ENCODE measurements at places on chromosomes 3 and 15.

GRCh38 chr3:156978481-156978961 is 152.4 kb downstream of the LEKR1 start:
- no peak for DNase-seq

DNA sequence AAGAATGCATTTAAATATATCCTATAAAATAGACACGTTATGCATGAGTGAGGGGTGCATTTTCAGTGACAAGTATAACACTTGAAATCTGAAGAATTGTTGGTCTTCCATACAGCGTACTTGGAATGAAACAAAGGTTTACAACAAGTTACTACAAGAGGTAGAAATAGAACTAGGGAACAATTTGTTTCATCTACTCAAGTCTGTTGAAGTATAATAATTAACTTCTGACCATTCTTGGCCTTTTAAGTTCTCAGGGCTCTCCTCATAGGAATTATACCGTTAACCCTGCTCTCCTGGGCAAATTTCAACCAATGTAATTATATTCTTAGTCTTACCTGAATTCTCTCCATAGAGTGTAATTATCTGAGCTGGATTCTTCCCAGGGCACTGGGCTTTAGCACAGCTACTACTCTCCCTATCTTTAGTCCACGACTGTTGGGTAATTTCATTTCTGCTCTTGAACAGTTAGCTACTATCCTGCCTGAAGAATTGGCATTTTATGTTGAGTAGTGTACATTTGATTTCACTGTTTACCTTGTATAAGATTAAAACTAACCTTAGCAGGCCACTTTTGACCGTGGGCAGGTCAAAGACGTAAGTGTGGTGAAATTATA is 100.6 kb downstream of the UBE2E2 start:
- DNase-seq, result no peak

GRCh38 chr3:38255627-38256026 is 10.0 kb upstream of the SLC22A13 start:
- DNase-seq, result no peak

- DNase-seq, result no peak
Observed at GRCh38 chr3:196691386-196691785, 20.7 kb downstream of the CEP19 start.

GRCh38 chr15:68990231-68990991 is 24.1 kb upstream of the NOX5 start:
- DNase-seq, result no peak

DNA sequence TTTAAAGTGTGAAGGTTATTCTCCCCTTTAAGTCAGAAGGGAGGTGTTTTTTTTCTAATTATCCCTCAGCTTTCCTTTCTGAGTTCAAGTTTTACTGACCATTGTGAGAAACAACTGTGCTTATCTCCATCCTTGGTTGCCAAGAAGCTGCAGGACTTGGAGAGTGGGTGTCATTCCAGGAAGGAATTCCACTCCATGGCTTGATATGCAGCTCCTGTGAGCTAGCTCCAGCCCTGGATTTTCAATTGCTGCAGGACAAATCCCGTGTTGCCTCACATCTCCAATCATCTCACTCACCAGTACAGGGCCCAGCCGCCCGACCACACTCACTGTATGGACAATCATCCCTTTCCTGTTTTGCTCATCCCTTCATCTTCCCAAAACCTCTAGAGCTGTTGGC is 122.5 kb downstream of the IGSF11 start:
- no peak for DNase-seq

GRCh38 chr3:195105389-195105788 is 165.6 kb downstream of the XXYLT1 start:
- DNase-seq, result no peak

DNA sequence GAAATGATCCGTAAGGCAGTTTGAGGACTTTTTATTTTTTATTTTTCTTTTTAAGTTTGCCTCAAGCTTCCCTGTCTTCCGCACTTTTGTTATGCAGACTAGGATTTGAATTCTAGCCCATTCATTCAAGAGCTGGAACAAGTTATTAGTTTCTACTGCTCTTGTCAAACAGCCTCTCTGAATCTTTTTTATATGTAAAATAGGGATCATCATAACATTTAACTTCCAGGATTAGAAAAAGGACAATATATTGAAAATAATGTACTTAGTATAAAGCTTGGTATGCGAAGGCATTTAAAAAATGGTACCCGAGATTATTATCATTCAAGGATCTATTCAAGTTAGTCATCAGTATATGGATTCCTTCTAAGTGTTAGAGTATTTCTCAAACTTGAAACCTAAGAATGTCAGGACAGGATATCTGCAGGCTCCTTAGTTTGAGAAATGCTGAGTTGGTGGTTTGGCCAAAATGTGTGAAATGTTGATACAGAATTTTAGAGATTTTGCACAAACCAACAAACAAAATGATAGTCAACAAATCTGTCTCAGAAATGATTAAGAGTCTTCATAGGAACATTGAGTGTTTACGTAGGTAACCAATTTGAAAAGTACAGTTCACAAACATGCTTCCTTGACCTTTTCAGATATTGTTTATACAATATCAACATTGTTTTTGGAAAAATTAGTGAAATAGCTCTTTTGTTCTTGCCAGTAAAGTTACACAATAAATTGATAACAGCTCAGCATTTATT is 40.5 kb upstream of the IGSF10 start:
- no peak for DNase-seq

- peak; percentile 63 for DNase-seq
Observed at GRCh38 chr3:52277972-52278509, 408 bp downstream of the WDR82 start.

DNA sequence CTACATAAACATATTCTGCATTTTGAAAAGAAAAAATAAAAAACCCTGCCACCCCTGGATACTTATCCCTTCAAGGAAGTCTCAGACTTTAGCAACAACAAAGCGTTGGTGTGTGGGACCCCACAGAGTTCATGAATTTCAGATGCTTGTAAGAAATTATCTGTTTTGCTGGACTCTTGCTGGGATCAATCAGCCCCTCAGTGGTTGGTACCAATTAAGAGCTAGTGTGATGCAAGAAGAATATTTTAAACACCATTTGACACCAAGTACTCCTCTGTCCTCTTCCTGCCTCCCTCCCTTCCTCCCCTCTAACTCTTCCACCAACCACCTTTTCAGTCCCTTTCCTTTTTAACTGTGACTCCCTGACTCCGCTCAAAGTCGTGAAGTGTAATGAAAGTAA is 51.5 kb downstream of the SST start:
- DNase-seq, result no peak

DNA sequence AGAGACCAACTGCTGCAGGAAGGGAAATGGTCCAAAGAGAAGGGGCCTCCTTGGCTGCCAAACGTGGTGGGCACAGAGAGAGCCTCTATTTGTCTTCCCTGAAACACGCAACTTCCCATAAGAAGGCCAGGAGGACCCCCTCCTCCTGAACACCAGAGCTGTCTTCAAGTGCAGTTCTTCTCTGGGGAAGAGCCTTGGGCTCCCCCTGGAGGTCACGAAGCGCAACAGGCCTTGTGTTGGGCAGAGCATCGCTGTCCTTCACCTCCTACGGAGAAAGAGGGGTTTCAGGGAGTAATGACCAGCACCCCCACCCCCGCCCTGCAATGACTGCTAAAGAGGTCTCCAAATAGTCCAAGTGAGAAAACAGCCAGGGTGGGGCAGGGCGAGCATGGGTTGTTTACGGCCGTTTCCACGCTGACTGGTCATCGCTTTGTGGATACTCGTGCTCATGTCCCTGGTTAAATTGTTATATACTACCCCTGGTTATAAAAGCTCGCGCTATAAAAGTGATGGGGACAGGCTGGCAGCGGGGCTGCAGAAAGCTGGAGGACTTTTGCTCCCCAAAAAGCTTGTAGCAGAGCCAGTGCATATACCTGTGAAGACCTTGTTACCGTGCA is 397.5 kb upstream of the ATP10A start:
- DNase-seq, result peak; percentile 19

DNA sequence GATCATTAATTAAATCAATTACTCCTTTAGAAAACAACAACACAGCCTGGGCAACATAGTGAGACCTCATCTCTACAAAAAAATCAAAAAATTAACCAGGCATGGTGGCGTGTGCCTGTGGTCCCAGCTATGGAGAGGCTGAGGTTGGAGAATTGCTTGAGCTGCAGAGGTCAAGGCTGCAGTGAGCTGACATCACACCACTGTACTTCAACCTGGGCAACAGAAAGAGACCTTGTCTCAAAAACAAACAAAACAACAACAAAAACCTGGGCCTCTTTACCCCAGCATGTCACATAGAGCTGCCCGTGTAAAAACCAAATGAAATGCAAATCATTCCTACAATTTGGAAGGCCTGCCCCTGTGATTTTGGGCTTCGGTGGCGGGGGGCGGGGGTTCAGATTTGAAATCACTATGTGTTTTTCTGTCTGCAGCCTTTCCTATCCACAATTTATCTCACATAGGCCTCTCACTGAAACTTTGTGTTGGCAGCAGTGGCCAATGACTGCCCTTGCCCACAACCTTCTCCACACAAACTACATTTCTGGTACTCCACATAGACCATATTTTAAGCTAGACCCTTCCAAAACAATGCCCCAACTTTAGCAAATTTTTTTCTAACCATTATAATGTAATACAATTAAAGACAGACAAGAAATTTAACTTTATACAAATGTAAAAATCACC is 6.5 kb downstream of the ADAM10 start:
- no peak for DNase-seq

- no peak for DNase-seq
Observed at GRCh38 chr15:90595763-90596155, 66.0 kb downstream of the CRTC3 start.

- no peak for DNase-seq
Observed at GRCh38 chr15:92495446-92495845, 101.8 kb downstream of the ST8SIA2 start.

GRCh38 chr3:196335503-196335948 is 2.7 kb downstream of the TM4SF19 start:
- DNase-seq, result no peak

- DNase-seq, result no peak
Observed at GRCh38 chr15:33007303-33007855, 187.1 kb downstream of the FMN1 start.

DNA sequence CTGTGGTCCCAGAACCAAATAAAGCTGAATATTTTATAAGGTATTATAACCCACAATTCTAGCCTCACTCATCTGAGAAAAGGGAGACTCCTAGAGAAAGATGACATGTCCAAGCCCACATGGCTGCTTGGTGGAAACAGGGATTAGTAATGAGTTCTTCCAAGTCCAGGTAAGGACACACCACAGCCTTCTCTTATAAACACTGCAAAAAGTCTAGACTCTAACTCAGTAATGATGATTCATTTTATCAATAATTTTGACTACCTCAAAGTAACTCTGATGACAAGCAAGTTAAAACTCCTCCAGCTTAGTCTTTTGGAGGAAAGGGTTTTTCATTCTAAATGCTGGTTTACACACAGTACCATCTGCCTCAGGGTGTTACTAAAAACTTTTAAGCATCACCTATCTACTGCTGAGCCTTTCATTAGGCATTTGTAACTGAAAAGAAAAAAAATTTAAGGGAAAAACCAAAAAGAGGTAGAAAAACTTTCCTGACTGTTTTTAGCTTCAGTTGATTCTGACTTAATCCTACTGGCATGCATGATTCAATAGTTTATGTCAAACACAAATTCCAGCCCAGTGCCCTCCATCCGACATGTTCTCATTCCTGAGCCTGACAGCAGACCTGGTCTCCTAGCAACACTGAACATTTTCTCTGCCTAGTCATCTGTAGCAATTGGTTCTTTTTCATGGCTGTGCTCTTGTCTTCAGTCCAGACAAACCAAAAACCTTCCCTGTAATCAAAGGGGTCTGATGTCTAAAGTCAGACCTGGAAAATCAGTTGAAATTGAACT is 43.9 kb downstream of the P3H2 start:
- DNase-seq, result no peak

DNA sequence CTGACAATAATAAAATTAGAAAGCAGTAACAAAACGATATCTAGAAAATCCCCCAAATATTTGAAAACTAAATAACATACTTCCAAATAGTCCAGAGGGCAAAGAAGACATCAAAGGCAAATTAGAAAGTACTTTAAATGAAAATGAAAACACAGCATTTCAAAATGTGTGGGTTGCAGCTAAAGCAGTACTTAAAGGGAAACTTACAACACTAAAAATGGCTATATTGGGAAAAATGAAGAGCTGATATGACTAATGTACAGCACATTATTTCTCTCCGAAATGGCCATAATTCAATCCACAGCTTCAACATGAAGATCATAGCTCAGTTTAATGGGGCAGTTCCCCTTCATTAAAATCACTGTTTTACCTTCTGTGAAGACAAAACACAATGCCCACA is 71.9 kb downstream of the FBXL22 start:
- no peak for DNase-seq

DNA sequence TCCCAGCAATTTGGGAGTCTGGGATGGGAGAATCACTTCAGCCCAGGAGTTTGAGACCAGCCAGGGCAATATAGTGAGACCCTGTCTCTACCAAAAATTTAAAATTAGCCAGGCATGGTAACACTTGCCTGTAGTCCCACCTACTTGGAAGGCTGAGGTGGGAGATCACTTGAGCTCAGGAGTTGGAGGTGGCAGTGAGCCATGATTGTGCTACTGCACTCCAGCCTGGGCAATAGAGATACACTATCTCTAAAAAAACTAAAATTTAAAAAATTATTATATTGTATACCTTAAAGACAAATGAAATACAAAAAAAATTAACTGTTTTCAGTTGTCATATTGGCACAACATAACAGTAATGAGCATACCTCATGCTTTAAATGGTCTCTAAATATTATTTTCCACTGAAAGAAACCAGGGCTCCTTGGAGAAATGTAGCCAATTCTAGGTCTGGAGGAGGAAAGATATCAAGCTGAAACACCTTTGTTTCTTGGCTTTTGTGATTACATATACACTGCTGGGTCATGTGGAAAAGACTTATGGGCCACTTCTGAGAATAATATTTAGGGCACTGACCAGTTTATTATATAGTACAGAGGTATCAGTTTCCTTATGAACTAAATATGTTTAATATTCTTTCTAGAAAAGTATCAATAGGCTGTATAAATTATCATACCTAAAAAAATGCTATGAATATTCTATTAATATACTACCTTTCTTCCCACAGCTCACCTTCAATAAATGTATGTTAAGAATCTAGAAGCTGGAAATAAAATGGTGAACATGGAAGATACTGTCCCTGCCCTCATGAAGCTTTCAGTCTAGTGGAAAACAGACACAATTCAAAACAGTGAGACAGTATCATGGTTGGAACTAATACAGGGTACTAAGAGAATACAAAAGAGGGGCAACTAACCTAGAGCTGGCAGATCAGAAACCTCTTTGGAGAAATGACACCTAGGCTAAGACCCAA is 119.5 kb downstream of the TMCC1 start:
- no peak for DNase-seq
